Spleen (tissue), 13 donors: ENCODE measurements at places on chromosomes 5 and 9. TPM values are rescaled to one million over a fixed set of nuclear protein-coding genes. Genes with fewer than 3 reads are reported as not detected.
A peak's percentile ranks its signal among the peaks of the same experiment; 100 is the strongest.

DMAC1 gene
- 14.3 TPM for total RNA-seq

DNA sequence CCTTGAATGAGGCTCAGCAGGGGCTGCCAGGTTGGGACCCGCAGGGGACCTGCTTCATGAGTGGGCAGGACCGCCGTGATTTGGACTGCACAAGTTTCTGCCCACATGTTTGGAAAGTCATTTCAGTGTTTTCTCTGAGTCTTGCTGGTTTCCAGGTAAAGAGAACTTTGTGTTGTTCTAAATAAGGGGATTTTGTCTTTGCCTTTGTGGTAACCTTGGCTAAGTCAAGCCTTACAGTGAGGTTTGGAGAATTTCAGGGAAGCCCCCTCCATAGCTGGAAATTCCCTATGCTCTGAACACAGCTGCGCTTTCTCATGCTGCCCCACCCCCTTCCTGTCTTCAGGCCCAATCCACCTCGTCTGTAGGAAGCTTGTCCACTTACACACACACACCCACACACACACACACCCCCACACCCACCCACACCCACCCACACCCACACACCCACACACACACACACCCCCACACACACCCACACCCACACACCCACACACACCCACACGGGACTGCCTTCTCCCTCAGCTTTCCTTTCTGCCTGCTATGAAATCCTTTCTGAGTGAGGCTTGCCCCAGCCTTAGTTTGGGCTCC is 270.1 kb downstream of the HSPA4 start:
- no peak overlapping the region for H3K4me3 ChIP-seq
- no peaks in the 10 kb centered on the region for H3K36me3 ChIP-seq
- no peaks in the 10 kb centered on the region for H3K27me3 ChIP-seq
- H3K4me1 ChIP-seq, result no peaks in the 10 kb centered on the region
- no peak overlapping the region for H3K27ac ChIP-seq

ARID3C gene
- total RNA-seq, result not detected

GRCh38 chr5:119829341-119829740 is 200.0 kb downstream of the FAM170A start:
- H3K27me3 ChIP-seq, result no peaks in the 10 kb centered on the region
- DNase-seq, result no peak
- no peaks in the 10 kb centered on the region for H3K4me1 ChIP-seq
- H3K4me3 ChIP-seq, result no peak overlapping the region
- H3K36me3 ChIP-seq, result no peaks in the 10 kb centered on the region

DNA sequence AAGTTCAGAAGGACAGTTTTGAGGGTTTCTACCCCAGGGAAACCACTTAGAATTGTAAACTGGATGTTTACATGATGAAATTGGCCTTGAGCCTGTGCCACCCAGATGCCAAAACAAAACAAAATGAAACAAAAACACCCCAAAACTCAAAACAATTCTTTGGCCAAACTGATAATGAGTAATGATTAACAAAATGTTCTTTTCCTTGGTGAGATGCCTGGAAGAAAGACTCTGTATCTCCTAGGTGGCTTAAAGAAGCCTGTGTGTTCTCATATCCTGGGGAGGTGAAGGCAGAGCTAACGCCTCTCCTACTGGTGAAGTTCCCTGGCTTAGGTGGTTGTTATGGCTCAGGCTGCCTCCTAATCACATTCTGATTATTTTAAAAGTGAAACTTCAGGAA is 120.5 kb downstream of the NPR3 start:
- no peaks in the 10 kb centered on the region for H3K4me1 ChIP-seq
- H3K27me3 ChIP-seq, result no peaks in the 10 kb centered on the region
- no peak overlapping the region for H3K27ac ChIP-seq
- no peaks in the 10 kb centered on the region for H3K36me3 ChIP-seq
- DNase-seq, result no peak

GRCh38 chr5:50299896-50300295 is 141.2 kb downstream of the EMB start:
- DNase-seq, result no peak
- no peaks in the 10 kb centered on the region for H3K27me3 ChIP-seq
- no peak overlapping the region for H3K4me3 ChIP-seq

- H3K27me3 ChIP-seq, result no peaks in the 10 kb centered on the region
- no peak for DNase-seq
- H3K4me1 ChIP-seq, result no peaks in the 10 kb centered on the region
- H3K36me3 ChIP-seq, result no peaks in the 10 kb centered on the region
Measured at GRCh38 chr5:89991592-89991991, 418.0 kb downstream of the CETN3 start.

GRCh38 chr9:133275105-133276000 is at the start of gene ABO:
Gene ABO, minus strand, starts transcription at chr9:133275201.
- H3K4me1 ChIP-seq, result peaks cover 4% of the 10 kb centered on the region
- H3K36me3 ChIP-seq, result no peaks in the 10 kb centered on the region
- peaks cover 16% of the 10 kb centered on the region for H3K27me3 ChIP-seq
- H3K27ac ChIP-seq, result peak within 1 kb of the TSS; percentile 49

GLRA1 gene
- not detected for total RNA-seq

PCDHA12 gene
- total RNA-seq, result 0.79 TPM

CDKN2B gene
- total RNA-seq, result 7.4 TPM

DNA sequence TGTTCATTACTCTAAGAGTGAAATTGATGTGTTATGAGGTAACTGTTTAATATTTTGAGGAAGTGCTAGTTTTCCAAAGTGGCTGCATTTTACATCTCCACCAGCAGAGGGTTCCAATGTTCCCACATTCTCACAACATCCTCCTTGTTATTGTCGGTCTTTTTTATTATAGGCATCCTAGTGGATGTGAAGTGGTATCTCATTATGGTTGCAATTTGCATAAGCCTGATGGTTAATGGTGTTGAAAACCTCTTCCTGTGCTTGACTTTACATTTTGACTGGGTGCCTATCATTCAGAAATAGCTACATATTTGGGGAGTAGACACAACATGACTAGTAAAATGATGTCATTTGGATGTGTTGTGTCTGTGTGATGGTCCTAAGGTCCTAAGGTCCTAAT is 143.6 kb downstream of the MRPS30 start:
- H3K27me3 ChIP-seq, result no peaks in the 10 kb centered on the region
- no peak overlapping the region for H3K4me3 ChIP-seq
- H3K27ac ChIP-seq, result no peak overlapping the region
- H3K4me1 ChIP-seq, result no peaks in the 10 kb centered on the region

TAS2R1 gene
- total RNA-seq, result not detected

FOXD1 gene
- 0.26 TPM for total RNA-seq
